ENCODE measurements at places on chromosomes 5 and 9.

DNA sequence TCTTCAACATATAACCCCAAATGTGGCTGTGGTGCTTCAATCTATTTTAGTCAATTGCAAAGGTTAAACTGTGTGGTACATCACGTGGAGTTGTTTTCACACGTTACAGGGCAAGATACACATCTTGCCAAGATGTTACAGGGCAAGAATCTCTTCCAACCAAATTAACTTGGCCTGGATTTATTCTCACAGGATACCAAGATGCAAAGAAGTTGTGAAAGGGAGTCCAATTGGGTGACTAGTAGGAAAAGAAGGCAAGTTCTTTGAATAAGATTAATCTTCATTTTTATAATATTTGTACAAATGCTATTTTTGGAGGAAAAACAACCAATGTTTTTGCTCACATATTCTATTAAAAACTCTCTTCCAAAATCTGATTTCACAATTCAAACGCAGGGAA lies 4.8 kb upstream of the IFNA8 start:
- DNase-seq = no peak

DNA sequence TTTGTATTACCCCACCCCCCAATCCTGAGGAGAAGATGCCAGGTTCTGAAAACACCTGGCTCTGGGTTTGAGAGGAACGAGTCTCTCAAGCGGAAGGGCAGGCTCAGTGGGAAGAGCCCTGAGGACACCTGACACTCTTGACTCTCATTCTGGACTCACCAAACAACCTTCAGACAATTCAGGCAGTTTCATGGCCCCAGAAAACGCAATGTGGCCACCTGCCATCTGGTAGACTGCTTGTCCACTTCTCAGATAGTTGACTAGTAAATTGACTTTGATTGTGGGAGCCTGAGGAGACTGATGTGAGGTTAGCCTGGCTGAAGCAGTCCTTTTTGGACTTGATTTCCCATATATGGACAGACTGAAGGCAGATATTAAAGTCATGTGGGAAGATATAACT lies 117.5 kb upstream of the FSTL4 start:
- DNase-seq = no peak

DNA sequence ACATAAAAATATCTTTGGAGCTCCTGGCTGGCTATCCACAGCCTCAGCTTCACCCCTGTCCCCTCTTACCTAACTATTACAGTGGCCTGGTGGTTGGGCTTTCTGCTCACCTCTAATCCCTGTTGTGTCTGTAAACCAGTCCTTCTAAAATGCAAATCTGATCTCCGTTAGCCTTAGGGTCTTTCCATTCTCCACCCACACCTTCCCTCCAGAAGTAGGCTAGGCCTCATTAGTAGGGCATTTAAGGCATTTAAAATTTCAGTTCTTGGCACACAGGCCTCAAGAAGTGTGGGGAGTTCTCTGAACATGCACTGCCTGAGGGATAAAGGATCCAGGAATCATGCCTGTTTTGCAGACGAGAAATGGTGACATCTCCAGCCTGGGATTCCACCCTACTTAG lies 26.4 kb upstream of the STC2 start:
- no peak for DNase-seq

GRCh38 chr9:131096269-131097125 lies at the start of gene AIF1L:
TSS of gene AIF1L (plus strand) at chr9:131096531. CDS start at chr9:131096630, 99 bp downstream.
- DNase-seq = no peak

GRCh38 chr9:34512131-34513078 lies 10.4 kb downstream of the ENHO start:
- no peak for DNase-seq

DNA sequence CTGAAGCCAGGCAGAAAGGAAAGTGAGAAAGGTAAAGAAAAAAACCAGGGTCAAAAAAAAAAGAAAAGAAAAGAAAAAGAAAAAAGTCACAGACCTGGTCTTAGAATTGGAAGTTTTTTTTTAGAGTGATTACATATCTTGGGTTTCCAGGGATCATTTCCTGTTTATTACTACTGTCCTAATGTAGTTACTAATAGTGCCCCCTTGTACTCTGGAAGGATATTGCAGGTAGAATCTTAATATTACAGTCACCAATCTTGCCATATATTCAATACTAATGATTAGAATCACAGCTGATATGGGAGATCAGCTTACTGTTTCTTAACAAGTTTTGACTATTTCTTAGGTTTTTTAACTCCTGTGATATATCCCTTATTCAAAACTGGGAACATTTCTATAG lies 543.2 kb upstream of the CDH6 start:
- DNase-seq = no peak

DNA sequence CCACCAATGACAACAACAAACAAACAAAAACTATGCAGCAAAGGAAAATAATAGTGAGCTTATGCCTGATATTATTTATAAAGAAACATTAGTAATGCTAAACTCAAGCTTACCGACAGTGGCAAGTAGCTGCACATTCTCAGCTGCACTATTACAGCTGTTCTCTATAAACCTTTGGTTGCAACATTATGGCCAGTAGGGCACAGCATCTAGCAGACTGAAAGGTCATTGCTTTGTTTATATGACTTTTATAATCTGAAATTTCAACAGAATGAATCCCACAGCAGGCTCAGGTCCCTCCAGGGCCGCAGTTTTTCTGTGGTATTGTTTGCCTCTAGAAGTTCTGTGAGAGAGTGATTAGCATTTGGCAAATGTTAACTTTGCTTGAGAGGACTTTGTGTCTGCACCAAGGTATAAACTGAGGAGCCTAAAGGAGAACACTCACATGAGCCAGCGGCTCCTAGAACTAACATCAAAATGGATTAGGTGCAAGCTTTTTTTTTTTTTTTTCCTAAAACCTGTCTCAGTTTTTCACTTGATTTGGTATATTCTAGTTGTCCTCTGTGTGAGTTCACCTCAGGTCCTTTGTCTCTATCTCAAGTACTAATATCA lies 58.3 kb downstream of the IZUMO3 start:
- no peak for DNase-seq

Data from NCI-H187 treated with DMSO at 0.1 percent for 48 hours (cell line).